ENCODE measurements at places on chromosomes 2 and 18. TPM values are rescaled to one million over a fixed set of nuclear protein-coding genes. Genes with fewer than 3 reads are reported as not detected.

DNA sequence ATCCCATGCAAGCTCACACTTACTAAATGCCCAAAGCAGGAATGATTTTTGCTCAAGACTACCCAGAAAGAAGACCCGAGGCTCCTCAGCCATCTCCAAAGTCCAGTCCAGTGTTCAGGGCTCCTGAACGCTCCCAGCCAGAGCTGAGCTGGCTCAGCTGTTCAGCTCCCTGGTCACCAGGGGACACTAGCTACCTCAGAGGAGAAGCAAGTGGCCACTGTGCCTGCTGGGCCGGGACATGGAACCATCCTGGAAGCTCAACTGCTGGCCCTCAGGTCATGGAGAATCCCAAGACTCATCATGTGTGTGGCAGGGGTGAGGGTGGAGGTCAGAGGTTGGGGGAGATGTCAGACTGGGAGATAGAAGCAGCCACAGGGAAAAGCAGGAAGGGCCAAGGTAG is 89.0 kb downstream of the GALNT14 start:
- no peak overlapping the region for H3K27ac ChIP-seq
- DNase-seq, result no peak
- no peaks in the 10 kb centered on the region for H3K36me3 ChIP-seq
- H3K27me3 ChIP-seq, result no peaks in the 10 kb centered on the region
- H3K4me1 ChIP-seq, result no peaks in the 10 kb centered on the region

GRCh38 chr2:121489284-121489683 is 41.4 kb upstream of the RNU4ATAC start:
- no peaks in the 10 kb centered on the region for H3K27me3 ChIP-seq
- peak; percentile 92 for DNase-seq
- peaks cover 18% of the 10 kb centered on the region for H3K36me3 ChIP-seq

GRCh38 chr2:54708584-54709335 is 14.7 kb upstream of the EML6 start:
- no peaks in the 10 kb centered on the region for H3K27me3 ChIP-seq
- no peak for DNase-seq
- no peaks in the 10 kb centered on the region for H3K4me1 ChIP-seq
- no peaks in the 10 kb centered on the region for H3K36me3 ChIP-seq
- H3K4me3 ChIP-seq, result no peak overlapping the region
- no peak overlapping the region for H3K27ac ChIP-seq

GRCh38 chr2:60555066-60555782 is 1.8 kb upstream of the BCL11A start:
- peaks cover 6% of the 10 kb centered on the region for H3K4me1 ChIP-seq
- DNase-seq, result peak; percentile 72
- no peaks in the 10 kb centered on the region for H3K36me3 ChIP-seq
- no peak overlapping the region for H3K27ac ChIP-seq

GRCh38 chr2:109324861-109325260 is 195.9 kb downstream of the SH3RF3 start:
- DNase-seq, result peak; percentile 98
- H3K36me3 ChIP-seq, result peaks cover 15% of the 10 kb centered on the region
- H3K4me3 ChIP-seq, result peak overlapping the region; percentile 40
- no peaks in the 10 kb centered on the region for H3K27me3 ChIP-seq

DNA sequence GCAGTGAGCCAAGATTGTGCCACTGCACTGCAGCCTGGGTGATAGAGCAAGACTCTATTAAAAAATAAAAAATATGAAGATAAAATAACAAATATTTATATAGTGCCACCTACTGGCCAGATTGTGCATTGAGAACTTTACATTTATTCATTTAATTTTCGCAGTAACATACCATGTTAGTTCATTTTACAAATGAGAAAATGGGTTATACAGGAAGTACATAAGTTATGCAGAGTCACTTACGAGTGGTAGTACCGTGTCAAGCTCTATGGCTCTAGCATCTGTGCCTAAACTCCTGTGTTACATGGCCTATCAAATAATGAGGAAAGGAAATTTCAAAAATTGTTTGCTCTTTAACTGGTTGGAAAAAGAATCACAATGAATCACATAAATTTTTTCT is 27.9 kb downstream of the RIF1 start:
- peaks cover 96% of the 10 kb centered on the region for H3K36me3 ChIP-seq
- H3K4me3 ChIP-seq, result no peak overlapping the region
- DNase-seq, result peak; percentile 32
- H3K27me3 ChIP-seq, result no peaks in the 10 kb centered on the region

DNA sequence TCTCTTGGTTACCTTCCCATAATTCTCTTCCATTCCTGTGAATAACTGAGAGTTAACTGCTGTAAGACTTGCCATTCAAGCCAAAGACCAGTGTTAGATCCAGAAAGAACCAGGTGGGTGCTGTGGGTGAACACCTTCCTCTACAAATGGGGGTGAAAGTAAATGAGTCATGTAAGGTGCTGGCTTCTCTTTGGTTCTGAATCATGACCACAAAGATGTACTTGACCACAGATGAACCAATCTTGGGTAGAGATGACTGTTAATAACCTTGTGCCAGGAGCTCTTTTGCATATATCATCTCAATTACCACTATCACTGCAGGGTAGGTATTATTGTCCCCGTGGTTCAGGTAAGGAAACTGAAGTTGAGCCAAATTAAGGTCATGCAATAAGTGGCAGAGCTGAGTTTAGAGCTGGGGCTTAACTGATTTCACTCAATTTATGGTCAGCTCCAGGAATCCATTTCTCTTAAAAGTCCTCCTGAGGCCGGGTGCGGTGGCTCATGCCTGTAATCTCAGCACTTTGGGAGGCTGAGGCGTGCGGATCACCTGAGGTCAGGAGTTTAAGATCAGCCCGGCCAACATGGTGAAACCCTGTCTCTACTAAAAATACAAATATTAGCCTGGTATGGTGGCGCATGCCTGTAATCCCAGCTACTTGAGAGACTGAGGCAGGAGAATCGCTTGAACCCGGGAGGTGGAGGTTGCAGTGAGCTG is 244.9 kb upstream of the CXCR4 start:
- peaks cover 7% of the 10 kb centered on the region for H3K4me1 ChIP-seq
- peak; percentile 46 for DNase-seq
- H3K27me3 ChIP-seq, result no peaks in the 10 kb centered on the region

DNA sequence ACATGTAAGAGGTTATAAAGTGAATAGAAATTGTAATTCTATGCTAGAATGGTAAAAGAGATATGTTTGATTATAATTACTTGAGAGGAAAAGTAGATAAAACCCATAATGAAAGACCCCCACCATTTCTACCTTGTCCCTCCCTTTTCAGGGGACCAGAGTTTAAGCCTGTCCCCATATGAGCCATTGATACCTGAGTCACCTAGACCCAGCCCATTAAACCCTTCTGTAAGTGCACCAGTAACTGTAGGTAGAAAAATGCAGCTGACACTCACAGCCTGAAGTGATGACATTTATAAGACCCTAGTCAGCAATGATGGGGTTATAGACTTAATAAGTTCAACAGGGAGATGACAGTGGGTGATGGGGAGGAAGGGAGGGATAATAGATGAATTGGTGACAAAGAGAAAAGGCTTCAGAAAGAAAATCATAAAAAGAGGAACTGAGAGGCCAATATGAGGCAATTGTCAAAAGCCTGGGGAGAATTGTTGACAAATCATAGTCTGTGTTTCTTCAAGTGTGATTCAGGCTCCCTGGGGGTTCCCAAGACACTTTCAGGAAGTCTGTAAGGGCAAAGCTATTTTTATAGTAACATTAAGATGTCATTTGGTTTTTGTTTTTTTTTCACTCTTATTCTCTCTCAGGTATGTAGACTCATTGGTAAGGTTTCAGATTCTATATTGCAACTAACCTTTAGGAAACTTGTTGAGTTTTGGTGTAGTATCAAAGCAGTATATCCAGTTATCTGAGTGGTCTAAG is 544.2 kb downstream of the SATB2 start:
- H3K27me3 ChIP-seq, result no peaks in the 10 kb centered on the region
- H3K27ac ChIP-seq, result no peak overlapping the region
- H3K4me1 ChIP-seq, result no peaks in the 10 kb centered on the region
- DNase-seq, result no peak

DNA sequence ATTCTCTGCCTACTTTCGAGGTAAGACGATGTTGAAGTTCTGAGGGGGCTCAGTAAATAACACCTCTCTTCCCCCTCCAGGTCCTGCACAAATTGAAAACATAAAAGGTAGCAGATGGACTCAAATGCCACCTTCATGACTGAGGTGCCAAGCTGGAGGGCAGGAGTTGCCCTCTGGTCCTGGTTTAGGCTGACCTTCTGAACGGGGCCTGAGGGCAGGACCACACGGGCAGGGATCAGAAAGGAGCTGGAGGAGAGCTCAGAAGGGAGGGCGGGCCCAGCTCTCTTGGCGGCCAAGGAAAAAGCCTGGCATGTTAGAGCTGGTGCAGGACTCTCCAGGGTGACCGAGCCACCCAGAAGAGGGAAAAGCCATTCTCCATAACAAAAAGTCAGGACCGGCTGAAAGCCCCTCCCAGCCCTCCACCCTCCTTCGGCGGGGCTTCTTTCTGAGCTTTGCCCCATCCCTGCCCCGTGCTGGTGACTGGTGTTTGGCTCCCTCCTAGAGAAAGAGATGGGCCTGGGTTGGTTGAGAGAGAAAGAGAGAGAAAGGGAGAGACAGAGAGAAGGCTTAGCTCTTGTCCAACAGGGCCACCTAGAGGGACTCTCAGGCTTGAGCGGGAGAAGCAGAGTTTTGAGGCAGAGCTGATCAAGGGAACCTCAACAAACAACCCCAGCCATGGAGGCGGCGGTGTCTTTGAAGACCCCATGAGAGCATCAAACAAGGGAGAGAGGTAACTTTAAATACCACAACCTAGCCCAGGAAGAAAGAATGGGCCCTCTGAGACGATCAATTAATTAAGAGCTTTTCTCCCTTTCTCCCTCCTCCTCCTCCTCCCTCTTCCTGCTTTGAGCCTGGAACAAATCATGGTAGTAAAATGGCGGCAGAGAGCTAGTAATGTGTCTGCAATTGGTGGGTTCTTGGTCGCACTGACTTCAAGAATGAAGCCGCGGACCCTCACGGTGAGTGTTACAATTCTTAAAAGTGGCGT is 50.8 kb downstream of the WIPF1 start:
- peak; percentile 40 for DNase-seq
- H3K27ac ChIP-seq, result no peak overlapping the region
- no peak overlapping the region for H3K4me3 ChIP-seq
- no peaks in the 10 kb centered on the region for H3K27me3 ChIP-seq

- no peak overlapping the region for H3K4me3 ChIP-seq
- no peaks in the 10 kb centered on the region for H3K36me3 ChIP-seq
- peaks cover 69% of the 10 kb centered on the region for H3K27me3 ChIP-seq
These were observed 891.2 kb upstream of the POU3F3 start for GRCh38 chr2:103962670-103963069.

DNA sequence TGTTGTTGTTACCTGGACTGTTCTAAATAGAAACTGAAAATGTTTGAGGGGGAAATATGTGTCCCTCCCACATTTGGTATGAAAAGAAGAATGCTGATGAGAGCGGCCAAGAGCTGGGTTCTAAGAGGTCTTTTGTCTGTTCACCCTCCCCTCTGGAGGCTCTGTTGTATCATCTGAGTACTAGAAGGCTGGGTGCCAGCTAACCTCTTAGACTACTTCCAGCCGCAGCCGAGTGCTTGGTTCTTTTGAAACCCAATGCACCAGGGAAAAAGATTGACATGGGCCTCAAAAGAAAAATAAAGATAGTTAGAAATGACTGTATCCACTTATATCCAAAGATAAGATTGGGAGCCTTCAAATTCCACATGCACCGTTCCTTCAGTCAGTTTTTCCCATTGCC is 255.9 kb downstream of the TXNL1 start:
- H3K27me3 ChIP-seq, result no peaks in the 10 kb centered on the region
- H3K4me1 ChIP-seq, result peaks cover 4% of the 10 kb centered on the region
- no peak for DNase-seq
- no peak overlapping the region for H3K4me3 ChIP-seq
- no peak overlapping the region for H3K27ac ChIP-seq
- no peaks in the 10 kb centered on the region for H3K36me3 ChIP-seq

DNA sequence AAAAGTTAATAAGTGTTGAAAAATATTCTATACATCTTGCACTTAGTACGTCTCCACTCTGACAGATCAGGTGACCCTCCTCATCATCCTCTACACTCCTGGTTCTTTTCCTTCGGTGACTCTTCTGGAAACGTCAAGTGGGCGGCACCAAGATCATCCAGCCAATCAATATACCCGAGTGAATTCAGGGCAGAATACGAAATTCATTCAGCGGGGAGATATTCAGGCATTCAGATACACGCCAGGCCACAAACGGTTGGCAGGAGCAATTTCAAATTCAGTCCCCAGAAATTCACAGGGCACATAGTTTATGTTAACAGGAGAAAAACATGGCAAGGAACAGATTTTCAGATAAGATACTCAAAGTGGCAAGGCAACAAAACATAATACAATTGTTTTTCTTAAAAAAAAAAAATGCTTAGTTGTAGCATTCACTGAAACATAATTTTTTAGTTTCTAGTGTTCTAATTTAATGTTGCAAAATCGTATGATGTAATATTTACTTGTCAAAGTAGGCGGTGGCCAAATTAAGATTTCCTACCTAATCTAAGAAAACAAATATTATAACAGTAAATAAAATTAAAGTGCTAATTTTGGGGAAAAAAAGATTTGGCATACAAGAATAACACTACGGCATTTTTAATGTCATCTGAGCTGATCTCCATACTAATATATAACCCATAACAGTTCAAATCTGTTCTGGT is 4.2 kb downstream of the CLK1 start:
- peaks cover 87% of the 10 kb centered on the region for H3K36me3 ChIP-seq
- no peaks in the 10 kb centered on the region for H3K27me3 ChIP-seq
- H3K4me1 ChIP-seq, result peaks cover 23% of the 10 kb centered on the region
- DNase-seq, result no peak

DNA sequence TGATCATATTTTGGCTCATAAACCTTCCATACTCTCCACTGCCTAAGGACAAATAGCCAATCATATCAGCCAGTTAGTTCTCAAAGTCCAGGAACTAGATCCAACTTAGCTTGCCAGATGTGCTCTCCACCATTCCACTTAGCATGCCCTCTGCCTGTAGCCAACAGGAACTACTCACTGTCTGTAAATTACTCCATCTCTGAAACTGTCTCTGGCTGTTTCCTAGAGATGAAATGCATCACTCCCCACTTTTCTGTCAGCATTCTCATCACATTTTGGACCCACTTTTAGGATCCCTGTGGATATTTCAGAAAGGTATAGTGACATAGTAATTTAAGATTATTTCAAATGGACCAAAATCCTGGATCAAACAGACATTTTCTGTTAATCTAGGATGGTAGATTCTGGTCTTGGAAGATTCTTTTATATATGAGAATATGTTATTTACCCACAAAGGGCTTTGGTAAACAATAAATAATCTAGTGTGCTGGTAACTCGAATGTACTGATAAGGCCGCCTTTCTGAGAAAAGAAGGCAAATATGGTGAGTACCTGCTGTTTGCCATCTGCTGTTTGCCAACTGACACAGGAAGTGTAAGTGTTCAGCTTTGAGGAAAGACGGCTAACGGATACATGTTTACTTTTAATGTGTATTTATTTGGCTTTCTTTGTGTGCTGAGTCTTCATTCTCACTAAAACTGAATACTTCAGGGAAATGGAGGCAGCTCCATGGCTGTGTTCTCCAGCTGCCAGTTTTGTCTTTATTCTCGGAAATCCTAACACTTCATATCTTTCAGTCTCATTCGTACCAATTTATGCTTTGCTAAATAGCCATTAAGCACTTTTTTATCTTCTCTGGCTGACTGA is 79.5 kb downstream of the EVA1A start:
- H3K36me3 ChIP-seq, result peaks cover 4% of the 10 kb centered on the region
- H3K4me1 ChIP-seq, result no peaks in the 10 kb centered on the region
- no peak overlapping the region for H3K27ac ChIP-seq

The KLHL14 gene
- total RNA-seq, result not detected

The MPP4 gene
- not detected for total RNA-seq

The CTNNA2 gene
- total RNA-seq, result not detected

Measured in MCF 10A (cell line).